Inflammatory macrophage treated with lipopolysaccharide for 1 hour (primary cell): ENCODE measurements at places on chromosomes 2 and 18.

DNA sequence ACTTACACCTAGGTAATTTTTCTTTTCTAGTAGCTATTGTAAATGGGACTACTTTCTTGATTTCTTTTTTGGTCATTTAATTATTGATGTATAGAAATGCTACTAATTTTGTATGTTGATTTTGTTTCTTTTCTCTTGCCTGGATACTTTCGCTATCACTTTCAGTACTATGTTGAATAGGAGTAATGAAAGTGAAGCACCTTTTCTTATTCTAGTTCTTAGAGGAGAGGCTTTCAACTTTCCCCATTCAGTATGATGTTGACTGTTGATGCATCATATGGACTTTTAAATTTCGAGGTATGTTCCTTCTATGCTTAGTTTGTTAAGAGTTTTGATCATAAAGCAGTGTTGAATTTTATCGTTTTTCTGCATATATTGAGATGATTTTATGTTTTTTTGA is 142.5 kb downstream of the CDH19 start:
- DNase-seq, result no peak

DNA sequence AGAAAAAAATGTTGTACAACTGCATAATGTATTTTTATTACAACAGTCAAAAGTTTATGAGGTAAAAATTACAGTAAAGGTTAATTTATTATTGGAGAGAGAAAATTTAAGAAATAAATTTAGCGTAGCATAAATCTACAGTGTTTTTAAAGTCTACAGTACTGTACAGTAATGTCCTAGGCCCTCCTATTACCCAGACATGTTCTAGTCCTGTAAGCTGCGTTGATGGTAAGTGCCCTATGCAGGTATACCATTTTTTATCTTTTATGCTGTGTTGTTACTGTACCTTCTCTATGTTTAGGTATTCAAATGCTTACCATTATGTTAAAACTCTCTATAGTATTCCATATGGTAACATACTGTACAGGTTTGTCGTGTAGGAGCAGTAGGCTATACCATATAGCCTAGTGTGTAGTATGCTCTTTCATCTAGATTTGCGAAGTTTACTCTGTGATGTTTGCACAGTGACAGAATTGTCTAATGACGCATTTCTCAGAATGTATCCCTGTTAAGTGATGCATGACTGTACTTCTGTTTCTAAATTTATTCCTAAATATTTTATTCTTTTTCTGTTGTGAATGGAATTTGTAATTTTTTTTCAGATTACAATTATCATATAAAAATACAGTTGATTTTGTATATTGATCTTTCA is 24.5 kb downstream of the ABI2 start:
- no peak for DNase-seq

- DNase-seq, result no peak
These were observed 139.4 kb downstream of the WDSUB1 start for GRCh38 chr2:159146996-159147666.

GRCh38 chr2:14677039-14677438 is 44.5 kb downstream of the LRATD1 start:
- no peak for DNase-seq

DNA sequence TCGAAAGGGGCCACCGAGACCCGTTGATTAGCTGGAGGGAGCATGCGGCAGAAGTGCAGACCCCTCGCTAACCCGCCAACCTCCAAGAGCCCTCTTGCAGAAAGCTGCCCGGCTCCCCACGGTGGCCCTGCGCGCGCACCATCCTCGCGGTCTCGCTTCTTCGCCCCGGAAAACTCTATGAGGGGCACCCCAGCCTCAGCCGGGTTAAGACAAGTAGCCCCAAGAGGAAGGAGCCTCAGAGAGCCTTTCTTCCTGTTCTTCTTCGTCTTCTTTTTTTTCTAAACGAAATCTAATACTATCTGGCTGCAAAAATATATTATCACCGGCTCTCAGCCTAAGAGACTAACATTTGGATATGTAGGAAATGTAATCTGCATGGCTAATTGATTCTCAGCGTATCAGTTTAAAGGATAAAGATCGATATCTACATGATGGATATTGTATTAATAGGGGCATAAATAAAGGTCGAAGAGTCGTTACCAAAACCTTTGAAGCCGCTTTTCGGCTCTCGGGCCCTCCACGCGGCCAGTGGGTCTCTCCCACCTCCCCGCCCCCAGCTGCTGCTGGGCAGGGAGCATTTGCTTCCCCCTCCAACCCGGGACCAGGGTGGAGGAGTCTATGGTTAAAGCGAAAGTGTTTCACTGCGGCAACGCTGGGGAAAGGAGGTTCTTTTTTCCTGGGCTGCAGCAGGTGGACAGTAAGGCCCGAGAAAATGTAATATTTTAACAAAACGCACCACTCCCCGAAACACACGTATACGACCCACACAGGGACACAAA is 6.1 kb upstream of the PAX3 start:
- DNase-seq, result no peak

GRCh38 chr18:53567929-53568574 is 656.4 kb downstream of the MBD2 start:
- peak; percentile 36 for DNase-seq

DNA sequence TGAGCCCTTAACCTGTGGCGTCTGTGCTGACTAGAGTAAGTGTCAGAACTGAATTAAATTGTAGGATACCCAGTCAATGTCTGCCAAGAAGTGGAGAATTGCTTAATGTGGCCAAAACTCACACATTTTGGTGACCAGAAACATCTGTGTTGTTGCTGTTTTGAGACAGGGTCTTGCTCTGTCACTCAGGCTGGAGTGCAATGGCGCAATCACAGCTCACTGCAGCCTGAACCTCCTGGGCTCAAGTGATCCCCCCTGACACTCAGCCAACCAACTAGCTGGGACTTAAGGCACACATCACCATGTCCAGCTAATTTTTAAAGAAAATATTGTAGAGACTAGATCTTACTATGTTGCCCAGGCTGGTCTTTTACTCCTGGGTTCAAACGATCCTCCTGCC is 34.4 kb upstream of the RTN4 start:
- DNase-seq, result no peak

DNA sequence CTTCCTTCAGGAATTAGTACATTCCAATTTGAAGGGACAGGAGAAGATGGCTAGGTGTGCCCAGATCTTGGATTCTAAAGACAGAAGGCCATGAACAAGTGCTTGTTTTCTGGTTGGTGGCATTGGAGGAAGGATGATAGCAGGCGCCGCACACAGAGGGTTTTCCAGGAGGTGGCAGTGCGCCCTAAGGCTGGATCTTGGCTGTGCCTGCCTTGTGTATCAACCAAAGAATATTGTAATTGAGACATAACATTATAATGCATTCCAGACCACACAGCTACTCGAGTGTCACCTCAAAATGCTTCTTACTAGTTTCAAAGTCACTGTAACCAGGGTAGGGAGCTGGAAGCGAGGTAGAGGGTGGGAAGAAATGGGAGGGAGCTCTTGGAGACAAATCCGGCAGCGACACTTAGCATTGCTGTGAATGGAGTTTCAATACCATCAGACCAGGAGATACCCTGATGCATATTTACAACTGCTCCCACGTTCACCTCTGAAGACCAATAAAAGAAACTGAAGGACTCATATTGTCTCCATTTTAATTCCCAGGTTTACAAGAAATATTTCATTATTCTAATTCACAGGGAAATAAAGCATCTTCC is 42.5 kb downstream of the CPO start:
- DNase-seq, result peak; percentile 57

DNA sequence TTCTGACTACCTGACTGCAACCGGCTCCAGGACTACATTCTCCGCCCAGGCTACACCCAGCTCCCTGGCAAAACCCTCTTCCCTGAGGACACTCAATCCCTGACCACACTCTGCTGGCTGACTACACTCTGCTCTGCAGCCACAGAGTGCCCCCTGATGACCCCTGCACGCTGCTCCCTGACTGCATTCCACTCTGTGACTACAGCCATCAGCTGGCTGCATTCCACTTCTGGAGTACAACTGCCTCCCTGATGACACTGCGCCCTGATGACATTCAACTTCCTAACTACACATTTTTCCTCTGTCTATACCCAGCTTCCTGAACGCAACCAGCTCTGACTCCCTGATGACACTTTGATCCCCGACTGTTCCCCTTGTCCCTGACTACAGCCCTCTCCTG is 71.3 kb upstream of the NRXN1 start:
- DNase-seq, result no peak

DNA sequence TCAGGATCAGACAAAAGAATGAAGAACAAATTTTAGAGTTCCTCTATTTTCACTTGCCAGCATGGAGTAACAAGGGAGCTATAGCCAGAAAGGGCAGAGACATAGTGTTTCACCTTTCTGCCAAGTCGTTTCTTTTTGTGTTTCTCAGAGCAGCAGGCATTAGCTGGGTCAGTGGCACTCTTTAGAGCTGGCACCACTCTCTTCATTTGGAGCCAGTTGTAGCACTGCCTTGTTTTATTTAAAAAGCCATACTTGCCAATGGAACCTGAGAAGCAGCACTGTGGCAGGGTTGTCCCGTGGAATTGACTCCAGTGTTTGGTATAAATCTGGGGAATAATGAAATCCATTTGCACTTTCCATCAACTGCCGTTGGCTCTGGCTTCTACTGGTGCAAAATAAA is 64.0 kb downstream of the LRRTM4 start:
- DNase-seq, result no peak
